ENCODE measurements at places on chromosomes 7 and 10.

- DNase-seq: no peak
Measured at GRCh38 chr7:95517458-95517857, 31.7 kb downstream of the ASB4 start.

GRCh38 chr10:94343151-94343550 is 19.6 kb downstream of the NOC3L start:
- no peak for DNase-seq

GRCh38 chr10:12884851-12885250 is 116.7 kb downstream of the CCDC3 start:
- no peak for DNase-seq

- DNase-seq: peak; percentile 43
Measured at GRCh38 chr7:117014673-117015133, 61.4 kb downstream of the ST7 start.

DNA sequence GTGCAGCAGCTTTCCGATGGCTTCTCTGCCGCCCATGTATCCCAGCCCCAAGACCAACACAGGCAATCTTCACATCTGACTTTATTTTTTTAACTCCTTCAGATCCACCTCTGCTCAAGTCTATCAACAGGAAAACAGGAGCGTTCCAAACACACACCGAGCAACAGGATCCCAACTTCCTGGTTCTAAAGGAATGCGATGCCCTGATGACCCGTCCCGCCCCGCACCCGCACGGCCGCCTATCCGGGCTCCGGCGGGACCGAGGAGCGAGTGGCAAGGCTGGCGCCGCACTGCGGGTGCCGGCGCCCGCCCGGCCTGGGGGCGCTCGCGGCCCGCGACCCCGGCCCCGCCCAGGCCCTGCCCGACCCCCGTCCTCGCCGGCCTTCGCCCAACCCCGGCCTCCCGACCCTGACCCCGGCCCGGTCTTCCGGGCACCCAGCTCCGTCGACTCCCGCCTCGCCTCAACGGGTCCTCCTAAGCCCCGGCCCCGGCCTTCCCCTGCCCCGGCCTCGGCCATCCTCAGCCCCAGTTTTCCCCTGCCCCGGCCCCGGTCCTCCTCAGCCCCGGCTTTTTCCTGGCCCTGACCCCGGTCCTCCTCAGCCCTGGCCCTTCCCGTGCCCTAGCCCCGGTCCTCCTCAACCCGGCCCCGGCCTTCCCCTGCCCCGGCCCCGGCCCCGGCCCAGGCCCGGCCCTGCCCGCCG is 730 bp downstream of the LARP4B start:
- peak; percentile 72 for DNase-seq

DNA sequence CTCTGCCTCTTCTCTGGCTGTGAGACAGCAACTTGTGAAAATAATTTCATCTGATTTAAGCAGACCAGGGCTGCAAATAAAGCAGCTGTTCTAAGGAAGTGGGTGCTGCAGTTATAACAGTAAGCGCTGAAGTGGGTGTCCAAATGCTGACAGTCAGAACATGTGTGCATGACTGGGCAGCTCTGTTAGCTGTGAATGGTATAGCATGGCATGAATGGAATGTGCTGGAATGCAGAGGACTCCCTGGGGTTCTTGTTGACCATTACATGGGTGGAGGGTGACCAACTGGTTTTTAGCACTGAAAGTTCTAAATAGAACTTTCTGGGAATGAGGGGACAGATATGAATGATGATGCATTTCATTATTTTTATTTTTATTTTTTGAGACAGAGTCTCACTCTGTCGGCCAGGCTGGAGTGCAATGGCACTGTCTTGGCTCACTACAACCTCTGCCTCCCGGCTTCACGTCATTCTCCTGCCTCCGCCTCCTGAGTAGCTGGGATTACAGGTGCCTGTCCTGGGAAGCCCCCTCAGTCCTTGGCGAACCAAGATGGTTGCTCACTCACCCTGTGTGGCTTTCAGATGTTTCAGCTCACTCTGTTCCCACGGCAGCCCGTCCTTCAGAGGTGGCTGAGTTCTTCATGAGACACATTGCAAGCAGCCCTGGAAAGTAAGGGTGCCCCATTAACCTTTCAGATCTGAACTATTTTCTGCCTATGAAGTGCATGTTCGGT is 319.8 kb upstream of the PHYHIPL start:
- DNase-seq: no peak

GRCh38 chr7:158723266-158723665 is 18.7 kb upstream of the NCAPG2 start:
- no peak for DNase-seq

- no peak for DNase-seq
Measured at GRCh38 chr10:131430716-131431412, 119.3 kb upstream of the TCERG1L start.

- DNase-seq: no peak
Measured at GRCh38 chr7:85521108-85521694, 334.3 kb upstream of the SEMA3D start.

DNA sequence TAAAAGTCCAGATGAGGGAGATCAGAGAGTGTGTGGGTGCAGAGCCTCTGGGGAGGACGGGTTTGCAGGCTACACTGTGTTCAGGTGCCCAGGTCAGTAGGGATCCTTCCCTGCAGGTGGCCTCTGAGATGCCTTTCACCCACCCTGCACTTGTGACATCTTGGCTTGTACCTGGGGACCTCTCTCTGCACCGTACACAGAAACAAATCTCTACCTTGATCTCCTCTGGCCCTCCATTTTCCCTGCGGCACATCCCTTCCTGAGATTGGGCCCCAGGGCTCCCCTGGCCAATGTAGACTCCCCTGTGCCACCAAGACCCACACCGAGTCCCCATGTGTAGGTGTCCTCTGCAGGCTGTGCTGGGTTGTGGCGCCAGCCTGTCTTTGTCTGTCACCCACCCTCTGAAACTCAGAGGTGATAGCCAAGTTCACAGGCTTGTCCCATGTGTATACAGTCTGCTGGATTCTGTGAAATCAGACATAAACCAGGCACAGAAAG is 140.6 kb downstream of the PTPN20 start:
- DNase-seq: no peak

- no peak for DNase-seq
Measured at GRCh38 chr7:8629504-8629903, 196.1 kb downstream of the NXPH1 start.

DNA sequence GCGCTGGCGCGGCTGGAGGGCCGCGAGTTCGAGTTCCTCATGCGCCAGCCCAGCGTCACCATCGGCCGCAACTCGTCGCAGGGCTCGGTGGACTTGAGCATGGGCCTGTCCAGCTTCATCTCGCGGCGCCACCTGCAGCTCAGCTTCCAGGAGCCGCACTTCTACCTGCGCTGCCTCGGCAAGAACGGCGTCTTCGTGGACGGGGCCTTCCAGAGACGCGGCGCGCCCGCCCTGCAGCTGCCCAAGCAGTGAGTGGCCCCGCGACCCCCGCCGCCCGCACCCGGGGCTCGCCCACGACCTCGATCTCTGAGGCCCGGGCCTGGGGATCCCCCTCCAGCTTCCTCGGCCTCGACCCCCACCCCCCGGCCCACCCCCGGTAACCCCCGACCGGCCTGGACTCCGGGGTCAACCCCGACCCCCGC is 537 bp downstream of the FOXK1 start:
- DNase-seq: peak; percentile 73
